ENCODE measurements at places on chromosomes 3 and 15. TPM values are rescaled to one million over a fixed set of nuclear protein-coding genes. Genes with fewer than 3 reads are reported as not detected.

DNA sequence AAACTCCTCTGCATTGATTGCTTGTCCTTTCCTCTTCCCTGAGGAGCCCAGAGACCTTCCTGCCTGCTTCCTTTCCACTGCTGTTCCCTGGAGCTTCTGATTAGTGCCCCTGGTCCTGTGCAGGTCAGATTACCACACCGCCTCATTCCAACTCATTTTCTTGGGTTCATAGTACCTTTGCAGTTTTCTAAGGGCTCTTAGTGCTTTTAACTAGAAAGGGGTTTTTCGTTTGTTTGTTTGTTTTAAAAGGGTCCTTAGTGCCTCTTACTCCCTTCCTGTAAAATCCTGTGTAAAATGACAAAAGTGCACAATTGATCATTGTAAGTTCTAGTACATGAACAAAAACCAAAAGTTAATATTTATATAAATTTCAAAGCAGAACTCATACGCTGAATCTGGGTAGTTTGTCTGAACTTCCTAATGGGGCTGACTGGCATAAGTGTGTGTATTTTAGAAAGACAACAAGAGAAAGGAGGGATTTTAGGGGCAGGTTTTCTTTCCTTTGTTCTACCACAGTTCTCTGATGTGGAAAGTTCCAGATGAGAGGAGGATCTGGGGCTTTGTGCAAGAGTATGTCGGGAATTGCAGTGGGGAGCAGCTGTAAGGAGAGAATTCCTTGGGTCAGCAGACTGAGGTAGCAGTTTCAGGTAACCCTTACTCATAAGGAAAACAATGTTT is 30.6 kb downstream of the SNRK start:
- DNase-seq = no peak

- DNase-seq = no peak
These were observed 80.5 kb upstream of the CDIN1 start for GRCh38 chr15:36498916-36499315.

DNA sequence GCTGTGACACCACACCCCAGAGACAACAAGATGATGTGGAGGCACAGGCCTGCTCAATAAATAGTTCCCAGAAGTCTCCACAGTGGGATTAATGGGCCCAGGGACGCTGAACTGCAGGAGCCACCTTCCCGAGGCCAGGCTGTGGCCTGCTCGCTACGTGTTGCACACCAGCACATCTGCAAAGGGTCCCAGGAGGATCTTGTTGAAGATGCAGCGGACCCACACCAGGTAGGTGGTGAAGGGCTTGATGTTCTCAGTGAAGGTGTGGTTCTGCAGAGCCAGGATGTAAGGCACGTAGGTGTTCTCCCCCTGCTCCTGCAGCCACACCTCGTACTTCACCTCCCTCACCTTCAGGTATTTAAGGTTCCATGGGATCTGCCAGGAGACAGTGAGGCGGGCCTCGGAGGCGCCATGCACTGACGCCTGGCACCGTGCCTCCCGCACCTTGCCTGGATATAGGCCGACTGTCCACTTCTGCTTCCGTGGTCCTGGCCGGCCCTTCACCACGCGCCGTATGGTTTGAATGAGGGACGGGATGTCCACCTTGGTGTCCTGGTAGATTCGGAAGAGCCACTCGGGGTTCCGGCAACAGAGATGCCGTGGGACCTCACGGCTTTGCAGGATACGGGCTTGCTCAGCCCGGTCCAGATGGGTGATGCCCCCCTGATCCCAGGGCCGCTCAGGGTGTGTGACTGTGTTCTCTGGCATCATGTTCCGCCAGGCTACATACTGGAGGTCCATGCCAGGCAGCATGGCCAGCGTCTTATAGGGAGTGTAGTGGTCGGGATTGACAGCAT is 26.1 kb downstream of the POMGNT2 start:
- DNase-seq = no peak

DNA sequence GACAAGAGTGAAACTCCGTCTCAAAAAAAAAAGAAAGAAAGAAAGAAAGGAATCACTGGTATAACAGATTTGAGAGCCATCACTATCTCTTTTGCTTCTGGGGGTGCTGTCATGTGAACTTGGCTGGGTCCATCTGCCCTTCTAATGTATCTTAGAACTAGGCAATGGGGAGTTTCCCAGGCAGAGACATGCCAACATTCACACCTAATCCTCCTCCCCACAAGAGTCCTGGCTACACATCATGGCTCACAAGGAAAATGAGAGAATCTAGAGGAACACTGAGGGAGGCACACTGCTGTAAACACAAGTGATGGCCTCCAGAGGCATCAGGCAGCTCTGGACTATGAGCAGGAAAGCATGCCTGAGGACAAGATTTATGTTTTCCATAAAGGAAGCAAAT is 67.8 kb upstream of the PPP2R3A start:
- DNase-seq = no peak

DNA sequence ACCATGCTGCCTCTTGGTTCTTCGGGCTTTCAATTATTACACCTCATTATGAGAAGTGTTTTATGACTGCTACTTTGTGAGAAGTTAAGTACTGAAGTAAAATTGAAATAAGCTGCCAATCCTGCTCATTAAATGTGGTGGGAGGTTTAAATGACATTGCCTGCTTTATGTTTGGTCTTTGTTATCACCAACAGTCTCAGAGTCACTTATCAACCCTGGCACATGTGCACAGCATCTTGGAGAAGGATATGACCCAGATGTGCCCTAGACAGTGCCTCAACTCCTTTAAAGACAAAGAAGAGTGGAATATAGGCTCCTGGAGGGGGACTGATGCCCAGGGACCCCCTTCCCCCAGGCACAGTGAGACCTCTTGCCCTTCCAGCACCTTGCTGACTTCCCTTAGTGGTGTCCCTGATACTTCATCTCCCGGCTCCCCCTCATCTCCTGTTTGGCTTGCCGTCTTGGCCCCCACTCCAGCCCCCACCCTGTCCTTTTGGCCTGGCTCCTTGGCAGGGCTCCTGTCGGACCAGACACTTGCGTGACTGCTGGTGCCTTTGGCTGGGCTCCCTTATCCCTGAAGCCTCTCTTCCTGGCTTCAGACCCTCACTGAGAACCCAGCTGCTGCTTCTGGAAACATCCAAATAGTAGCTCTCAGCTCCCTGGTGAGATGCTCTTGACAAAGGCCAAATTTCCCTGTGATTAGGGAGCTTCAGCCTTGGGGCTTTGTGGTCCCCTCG is 39.8 kb downstream of the ARHGAP31 start:
- peak; percentile 12 for DNase-seq

- no peak for DNase-seq
These were observed 81.1 kb downstream of the LRRK1 start for GRCh38 chr15:101000271-101000681.

GUCA1C gene
- total RNA-seq = not detected

SLC2A2 gene
- not detected for total RNA-seq

ERICH6 gene
- total RNA-seq = not detected

BNC1 gene
- 9.2 TPM for total RNA-seq

HYAL2 gene
- total RNA-seq = 28.6 TPM
